ENCODE measurements at places on chromosomes 1 and 21.

GRCh38 chr1:105137543-105138457, 1388.1 kb downstream of the AMY1C start:
- DNase-seq = no peak

DNA sequence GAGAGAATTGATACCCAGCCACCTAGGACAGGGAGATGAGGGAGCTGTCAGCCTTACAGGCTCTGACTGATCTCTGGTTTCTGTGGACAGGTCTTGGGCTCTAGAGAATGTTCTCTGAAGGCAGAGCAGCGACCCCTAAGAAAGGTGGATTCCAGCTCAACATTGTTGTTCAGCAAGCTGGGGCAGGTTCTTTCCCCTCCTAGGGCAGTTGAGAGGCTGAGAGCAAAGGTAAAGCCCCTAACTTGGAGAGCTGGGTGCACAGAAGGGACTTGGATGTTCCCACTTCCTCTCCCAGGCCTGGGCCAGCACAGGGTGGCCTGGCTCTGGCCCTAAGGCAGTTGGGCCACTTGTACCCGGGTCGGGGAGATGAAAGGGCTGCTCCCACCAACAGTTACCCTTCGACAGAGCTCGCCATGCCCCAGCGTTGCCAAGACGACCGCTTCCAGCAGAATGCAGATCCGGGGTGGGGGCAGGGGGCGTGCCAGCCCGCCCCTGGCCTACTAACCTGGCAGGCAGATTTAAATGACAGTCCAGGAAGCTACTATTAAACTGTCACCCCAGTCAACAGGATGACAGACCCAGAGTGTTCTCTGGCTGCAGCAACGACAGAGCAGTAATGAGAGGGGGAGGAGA, 31.6 kb downstream of the LRP8 start:
- DNase-seq = no peak

DNA sequence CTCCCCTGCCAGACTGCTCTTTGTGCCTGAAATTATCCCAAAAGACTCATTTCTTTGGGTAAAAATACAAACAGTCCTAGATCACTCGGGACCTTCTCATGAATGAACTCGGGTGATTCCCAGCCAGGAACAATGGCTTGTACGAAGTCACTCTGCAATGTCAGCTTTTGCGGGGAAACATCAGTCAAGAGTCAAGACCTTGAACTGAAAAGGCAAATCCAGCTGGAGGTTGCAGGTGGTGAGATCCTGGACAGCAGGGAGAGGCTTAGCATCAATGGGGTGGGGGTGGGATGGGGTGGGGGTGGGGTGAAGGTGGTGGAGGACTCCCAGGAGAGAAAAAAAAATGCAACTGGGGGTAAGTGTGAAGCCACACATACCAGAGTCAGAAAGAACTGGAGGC, 115.0 kb upstream of the SLC25A33 start:
- DNase-seq = no peak

GRCh38 chr1:103514920-103515503, 10.5 kb upstream of the RNPC3 start:
- no peak for DNase-seq

DNA sequence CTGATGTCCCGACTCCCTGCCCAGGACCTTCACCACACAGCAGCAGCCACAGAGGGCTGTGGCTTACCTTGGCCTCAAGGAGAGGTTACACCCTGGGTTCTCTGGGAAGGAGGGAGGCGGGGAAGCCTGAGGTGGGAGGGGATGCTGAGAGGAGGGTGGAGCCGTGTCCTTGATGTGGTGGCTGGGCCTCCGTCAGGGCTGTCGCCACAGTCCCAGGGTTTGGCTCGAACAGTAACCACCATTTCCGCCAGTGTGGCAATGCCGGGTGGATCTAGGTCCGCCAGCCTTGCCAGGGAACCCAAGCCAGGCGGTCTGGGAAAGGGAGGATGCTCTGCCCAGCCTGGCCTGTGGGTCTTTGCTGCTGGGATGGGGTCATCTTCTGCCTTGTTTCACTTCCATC, 18.4 kb upstream of the CDCA8 start:
- no peak for DNase-seq

DNA sequence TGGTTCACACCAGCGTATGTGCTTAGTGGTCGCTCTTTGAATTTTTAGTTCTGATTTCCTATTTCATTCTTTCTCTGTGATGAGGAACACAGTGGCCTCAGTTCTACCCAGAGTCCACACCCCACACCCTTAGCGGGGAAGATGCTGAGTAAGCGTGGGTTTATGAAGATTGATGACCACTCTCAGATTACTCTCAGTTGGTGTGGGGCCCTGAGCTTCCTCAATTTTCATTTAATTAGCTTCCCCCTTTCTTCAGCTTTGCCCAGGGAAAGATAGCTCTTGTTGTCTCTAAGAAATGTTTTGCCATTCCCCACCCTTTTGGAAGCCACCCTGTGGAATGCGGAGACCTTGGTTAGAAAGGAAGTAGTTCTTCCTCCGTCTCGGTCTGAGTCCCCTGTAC, 299.9 kb upstream of the PROX1 start:
- no peak for DNase-seq

- no peak for DNase-seq
Measured at GRCh38 chr1:174995916-174996315, 3.8 kb upstream of the CACYBP start.

- no peak for DNase-seq
Measured at GRCh38 chr1:173496757-173497320, 19.7 kb downstream of the PRDX6 start.

DNA sequence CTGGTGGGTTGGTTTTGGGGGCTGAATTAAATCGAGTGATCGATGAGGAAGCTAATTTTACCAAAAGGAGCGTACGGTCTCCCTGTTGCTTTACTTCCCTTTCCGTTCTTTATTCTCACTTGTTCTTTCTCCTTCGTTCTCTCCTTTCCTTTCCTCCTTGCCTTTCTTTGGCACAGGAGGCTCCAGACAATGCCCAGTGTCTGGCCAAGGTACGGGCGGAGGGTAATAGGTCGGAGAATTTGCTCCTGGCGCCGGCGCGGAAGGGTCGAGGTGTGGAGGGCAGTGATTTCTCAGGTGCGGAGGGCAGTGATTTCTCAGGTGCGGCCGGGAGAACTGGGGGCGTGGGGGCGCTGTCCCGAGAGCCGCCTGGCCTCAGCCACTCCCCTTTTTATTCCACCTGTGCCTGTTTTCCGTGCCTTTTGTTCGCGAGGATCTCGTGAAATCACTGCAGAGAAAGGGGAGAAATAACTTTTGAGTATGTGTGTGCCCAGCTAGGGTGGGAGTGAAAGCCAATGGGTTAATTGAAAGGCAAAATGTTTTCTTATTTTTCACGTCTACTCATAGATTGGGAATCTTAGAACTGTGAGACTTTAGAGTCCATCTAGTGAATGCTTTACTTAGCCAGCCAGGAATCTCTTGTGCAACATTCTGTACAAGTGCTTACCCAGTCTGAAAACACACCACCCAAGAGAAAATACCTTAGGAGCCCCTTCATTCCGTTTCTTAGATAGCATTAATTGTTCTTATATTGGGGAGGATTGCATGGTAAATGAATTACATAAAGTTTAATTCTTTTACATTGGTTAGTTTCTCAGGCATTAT, 1.3 kb downstream of the FNBP1L start:
- DNase-seq = no peak

GRCh38 chr1:114126261-114127095, 27.2 kb downstream of the SYT6 start:
- no peak for DNase-seq

- DNase-seq = no peak
Measured at GRCh38 chr21:33824156-33824941, 91.3 kb downstream of the ATP5PO start.

DNA sequence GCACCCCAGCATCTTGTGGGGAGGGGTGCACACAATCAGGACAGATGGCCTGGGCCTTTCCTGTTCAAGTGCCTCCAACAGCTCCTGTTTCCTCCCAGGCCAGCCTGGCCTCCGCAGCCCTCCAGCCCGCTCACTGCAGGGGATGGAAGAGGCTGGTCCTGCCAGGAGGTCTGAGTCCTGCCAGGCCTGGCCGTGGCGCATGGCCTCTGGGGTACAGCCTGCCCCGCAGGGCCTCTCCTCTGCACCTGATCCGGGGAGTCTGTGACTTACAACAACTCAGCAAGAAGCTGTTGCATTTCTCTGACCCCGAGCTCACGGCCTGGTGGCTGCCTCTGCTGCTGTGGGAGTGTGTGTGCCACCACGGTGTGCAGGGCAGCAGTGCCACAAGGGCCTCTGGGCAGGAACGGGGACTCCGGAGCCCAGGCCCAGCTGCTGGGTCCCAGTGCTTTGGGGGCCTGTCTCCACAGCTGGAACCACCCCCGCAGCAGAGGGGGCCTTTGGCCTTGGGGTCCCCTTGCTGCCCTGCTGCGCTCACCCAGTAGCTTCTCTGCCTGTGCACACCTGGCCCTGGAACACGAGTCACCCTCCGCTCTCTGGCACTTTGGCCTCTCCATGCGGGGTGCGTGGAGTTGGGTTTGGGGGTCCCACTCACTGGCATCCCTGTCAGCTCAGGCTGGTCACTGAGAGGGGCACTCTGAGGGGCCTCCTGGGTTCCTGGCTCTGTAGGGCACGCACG, 17.4 kb upstream of the LRRC3 start:
- DNase-seq = no peak

DNA sequence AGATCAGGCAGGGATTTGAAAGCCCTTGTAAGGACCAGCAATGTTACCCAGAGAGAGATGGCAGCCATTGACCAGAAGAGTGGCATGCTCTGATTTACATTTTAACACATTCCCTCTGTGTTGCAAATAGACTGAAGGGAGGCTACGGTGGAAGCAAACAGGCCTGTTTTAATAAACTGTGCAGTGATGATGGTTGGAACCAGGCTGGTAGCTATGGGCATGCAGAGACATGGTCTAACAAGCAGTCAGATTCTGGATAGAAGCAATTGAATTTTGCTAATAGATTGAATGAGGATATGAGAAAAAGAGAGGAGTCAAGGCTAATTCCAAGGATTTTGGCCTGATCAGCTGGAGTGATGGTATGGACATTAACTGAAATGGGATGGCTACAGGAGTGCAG, 32.3 kb upstream of the ZNF648 start:
- no peak for DNase-seq

- no peak for DNase-seq
Measured at GRCh38 chr1:118717893-118718292, 270.2 kb downstream of the TBX15 start.

- DNase-seq = no peak
Measured at GRCh38 chr1:94236630-94237290, 624 bp downstream of the ARHGAP29 start.

- DNase-seq = peak; percentile 10
Measured at GRCh38 chr21:43866260-43866629, 1.2 kb downstream of the AGPAT3 start.

- DNase-seq = no peak
Measured at GRCh38 chr21:40158366-40158765, 291.1 kb downstream of the PCP4 start.

DNA sequence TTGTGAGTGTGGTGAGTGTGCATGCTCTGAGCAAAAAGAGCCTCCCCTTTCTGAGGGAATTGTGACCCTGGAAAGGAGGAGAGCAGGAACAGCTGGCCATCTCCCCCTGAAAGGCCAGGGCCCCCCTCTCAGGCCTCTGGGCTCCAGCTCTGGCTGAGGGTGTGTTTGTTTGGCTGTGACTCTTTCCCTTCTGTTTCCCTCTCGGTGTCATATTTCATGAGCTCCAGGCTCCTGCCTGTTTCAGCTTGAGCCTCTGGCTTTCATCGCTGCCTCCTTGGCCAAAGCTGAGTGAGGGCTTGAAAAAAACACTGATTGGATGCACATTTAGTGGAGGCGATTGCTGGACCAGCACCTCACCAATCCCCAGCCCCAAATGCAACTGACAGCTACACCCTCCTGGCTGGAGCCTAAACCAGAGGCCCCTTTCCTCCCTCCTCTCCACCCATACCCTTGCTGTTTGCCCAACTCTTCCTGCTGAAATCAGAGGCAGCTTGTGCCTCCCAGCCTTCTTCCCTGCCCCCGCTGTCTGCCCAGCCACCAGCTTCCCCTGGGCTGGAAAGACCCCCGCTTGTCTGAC, 64.1 kb downstream of the DDR2 start:
- peak; percentile 72 for DNase-seq

DNA sequence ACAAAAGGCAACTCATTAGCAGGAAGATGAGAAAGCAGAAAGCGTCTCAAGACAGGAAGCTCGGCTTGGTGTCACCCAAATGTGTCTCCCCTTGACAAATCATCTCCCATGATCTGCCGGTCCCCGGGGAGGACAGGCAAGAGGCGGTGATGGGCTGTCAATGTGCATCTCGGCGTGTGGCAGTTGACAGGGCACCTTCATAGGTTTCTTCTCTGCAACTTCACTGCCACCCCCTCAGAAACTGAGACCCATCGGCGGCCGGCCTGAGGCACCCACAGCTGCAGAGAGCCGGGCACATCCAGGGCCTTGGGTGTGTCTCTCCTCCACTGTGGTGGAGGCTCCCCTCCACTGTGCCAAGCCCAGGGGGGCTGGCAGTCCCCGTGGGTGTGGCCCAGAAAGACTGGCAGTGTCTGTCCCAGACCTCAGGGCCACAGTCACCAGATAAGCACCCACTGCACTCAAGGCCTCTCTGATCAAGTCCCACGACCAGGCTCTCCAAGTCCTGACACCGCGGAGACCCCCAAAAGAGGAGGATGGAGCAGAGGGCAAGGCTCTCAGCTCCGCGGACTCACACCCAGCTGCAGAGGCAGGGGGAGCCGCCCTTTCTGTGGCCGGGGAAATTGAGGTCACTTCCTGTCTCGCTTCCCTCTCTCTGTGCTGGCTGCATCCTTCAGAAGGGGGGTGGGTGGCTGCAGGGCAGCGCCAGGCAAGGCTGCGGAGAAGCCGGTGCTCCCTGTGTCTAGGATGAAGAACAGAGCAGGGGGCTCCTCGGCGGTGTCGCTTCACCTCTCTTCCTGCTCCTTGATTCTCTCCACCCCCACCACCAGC, 39.6 kb upstream of the LBR start:
- DNase-seq = no peak

GRCh38 chr1:198360208-198360729, 180.2 kb downstream of the ATP6V1G3 start:
- DNase-seq = no peak

GRCh38 chr1:24904731-24905354, 25.2 kb downstream of the RUNX3 start:
- no peak for DNase-seq

DNA sequence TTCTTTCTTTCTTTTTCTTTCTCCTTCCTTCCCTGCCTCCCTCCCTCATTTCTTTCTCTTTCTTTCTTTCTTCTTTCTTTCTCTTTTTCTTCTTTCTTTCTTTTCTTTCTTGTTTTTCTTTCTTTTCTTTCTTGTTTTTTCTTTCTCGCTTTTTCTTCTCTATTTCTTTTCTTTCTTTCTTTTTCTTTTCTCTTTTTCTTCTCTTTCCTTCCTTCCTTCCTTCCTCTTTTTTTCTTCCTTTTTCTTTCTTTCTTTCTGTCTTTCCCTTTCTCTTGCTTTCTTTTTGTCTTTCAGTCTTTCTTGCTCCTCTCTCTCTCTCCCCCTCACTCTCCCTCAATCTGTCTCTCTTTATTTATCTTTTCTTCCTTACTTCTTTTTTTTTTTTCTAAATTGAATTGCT, 472.0 kb upstream of the CHRM3 start:
- no peak for DNase-seq

GRCh38 chr1:80072563-80072962, 1066.0 kb upstream of the ADGRL4 start:
- DNase-seq = no peak

All from AG09309 (cell line).